ENCODE measurements at places on chromosomes 7 and 10.

- DNase-seq: peak; percentile 97
Measured at GRCh38 chr10:101060036-101060950, 1.5 kb upstream of the KAZALD1 start.

GRCh38 chr10:93652857-93653256, 40.5 kb downstream of the PDE6C start:
- DNase-seq: no peak

DNA sequence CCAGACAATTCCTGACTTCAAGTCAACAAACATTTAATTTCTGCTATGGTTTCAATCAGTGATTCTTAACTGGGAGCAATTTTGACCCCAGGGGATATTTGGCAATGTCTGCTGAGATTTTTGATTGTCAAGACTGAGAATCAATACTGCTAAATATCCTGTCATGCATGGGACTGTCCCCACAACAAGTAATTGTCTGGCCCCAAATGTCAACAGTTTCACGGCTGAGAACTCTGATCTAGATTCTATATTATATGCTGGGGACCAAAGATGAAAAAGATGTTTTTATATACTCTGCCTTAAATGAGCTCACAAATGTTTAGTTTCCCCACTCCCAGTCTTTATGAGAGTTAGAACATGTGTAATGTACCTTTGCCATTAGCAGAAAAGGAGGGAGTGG, 19.2 kb downstream of the ANKRD7 start:
- no peak for DNase-seq

DNA sequence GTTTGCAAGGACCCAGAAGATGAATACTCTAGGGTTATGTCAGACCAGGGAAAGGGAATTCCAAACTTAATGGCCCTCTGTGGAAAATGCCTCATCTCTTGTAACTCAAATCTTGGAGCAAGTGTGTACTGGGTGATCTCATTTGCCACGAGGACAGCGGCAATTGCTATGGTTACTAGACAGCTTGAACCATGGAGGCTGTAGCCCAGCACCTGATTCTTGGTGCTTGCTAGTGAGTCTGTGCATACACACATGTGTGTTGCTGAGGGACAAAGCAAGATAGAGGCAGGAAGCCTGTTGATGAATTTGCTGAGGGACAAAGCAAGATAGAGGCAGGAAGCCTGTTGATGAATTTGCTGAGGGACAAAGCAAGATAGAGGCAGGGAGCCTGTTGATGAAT, 58.6 kb upstream of the FEZF1 start:
- DNase-seq: no peak

DNA sequence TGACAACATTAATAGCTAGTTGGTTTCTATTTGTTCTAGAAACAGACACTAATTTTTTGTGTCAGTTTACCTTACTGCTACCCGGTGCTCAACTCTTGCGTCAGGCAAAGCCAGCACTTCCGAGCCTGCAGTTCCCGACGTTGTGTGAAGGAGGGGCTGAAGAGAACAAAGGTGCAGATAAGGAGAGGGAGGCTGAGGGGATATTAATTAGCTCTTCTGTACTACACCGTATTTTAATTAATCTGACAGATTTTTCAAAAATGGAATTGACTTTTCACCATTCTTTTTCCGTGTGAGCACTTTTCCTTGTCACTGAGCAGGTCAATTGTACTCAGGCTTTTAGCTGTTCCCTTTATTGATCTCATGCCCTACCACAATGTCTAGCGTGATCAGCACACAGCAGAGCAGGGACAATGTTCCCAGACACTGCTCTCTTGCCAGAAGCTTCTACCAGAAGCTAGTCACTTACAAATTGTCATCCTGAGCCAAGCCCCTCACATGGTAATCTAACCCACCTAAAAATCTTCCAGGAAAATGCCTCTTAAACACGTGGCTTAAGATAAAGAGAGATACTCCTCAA, 650.5 kb upstream of the MKI67 start:
- no peak for DNase-seq

GRCh38 chr7:27746978-27747377, 7.0 kb downstream of the TAX1BP1 start:
- no peak for DNase-seq

GRCh38 chr7:75881436-75882095, 2.7 kb downstream of the RHBDD2 start:
- DNase-seq: no peak

GRCh38 chr7:137519181-137519691, 175.7 kb upstream of the PTN start:
- DNase-seq: no peak

Data from kidney capillary endothelial cell (primary cell).